ENCODE measurements at places on chromosomes 11 and 22.

DNA sequence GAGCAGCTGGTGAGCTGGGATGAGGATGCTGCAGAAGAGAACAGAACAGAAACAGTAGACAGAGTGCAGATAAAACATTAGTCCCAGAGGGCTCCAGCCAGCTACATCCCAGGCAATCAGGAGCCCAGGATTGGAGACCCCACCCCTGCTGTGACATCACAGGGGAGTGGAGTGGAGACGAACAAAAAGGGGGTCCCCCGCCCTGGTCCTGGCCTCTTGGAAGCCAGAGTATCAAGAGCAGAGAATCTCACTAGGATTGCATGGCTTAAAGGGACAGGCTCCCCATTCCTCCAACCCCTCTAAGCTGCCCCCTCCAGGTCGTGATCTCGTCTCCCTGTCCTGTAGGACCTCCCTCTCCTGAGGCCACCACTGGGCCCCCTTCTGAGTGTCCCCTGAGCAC lies at the start of gene P2RX3:
TSS of gene P2RX3 (plus strand) at position 211 of the 400 bp plus-strand sequence. CDS start 199 bp downstream, outside the sequence.
- DNase-seq: no peak

DNA sequence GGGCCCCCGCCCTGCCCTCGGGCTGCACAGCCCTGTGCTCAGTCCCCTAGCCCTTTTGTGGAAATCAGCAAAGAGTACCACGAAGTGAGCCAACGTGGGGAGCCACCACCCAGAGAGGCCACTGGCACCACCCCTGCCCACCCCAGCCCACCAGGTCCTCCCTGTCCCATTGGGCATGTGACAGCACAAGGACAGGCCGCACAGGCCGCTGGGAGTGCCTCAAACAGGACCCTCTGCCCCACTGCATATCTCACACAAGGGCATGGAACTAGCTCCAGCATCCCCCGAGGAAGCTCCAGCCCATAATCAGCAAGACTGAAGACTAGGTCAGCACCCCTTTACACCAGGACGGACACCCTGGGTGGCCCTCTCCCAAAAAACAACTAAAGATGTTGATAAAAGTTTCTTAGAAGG lies 29.7 kb downstream of the GNB1L start:
- DNase-seq: no peak

- no peak for DNase-seq
Measured at GRCh38 chr11:120708511-120709183, 197.1 kb downstream of the GRIK4 start.

DNA sequence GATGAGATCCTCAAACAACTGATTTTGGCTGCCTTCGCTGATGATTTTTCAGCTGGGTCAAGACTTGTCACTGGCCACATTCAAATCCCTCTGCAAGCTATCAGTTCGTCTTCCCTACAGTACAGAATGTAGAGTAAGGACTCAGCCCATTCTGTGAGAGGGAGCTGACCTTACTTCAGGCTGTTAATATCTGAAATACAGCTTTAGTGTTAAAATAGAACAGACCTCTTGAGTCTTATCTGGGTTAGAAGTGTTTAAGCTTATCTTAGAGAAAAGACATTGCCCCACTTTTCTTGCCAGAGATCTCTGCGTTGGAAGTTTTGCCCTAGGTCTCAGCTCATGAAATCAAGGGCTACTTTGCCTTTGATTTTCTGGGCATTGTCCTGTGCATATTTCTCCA lies 383.4 kb upstream of the LARGE1 start:
- DNase-seq: no peak

GRCh38 chr22:39482768-39483167 lies 19.3 kb upstream of the MIEF1 start:
- DNase-seq: no peak

- no peak for DNase-seq
Measured at GRCh38 chr11:27926981-27927481, 180.9 kb downstream of the KIF18A start.

DNA sequence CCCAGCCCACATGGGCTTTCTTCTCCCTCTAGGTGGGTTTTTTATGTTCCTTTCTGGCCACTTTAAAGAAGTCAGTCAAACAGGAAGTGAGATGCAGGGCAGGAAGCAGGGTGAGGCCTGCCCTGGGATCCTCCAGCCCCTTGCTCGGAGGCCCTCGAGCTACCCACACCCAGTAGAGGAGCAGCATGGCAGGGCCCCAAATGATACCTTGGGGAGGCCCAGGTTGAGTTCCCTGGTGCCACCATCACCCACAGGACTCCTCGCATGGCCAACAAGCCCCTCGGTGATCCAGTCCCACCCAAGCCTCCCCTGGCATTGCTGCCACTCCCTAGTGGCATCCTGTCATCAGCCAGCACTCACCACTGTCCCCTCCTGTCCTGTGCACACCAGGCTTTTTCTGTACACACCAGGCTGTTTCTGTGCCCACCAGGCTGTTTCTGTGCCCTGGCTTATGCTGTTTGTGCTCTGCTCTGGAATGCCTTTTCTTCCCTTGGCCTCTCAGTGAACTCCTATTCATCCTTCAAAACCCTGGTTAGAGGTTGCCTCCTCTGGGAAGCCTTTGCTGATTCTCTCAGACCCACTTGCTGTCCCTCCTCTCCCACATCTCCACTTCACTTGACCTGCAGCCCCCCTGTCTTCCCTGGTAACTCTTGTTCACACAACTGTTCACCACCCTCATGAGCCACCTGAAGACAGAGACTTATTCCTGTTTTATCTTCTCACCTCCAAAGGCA lies 3.1 kb upstream of the PTGDR2 start:
- DNase-seq: no peak

DNA sequence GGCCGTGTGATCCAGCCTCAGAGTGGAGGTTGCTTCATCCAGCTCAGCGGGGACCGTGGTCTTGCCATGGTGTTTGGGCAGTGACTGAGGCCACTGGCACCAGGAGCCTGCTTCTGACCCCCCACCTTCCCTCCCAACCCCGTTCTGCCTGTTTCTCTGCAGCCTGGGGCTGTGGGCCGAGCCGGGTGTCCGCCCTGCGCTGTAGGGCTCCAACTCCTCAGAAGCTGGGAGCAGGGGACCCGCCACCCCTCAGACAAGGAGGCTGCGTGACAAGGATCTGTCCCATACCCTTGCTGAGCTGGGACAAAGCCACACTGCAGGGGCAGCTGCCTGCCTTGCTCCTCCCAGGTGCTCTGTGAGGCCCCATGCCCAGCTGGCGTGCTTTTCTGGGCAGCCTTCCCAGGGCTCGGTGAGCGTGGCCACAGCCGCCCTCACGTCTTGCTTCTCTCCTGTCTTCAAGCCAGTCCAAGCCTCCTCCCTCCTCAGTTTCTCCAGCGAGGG lies 11.7 kb upstream of the ARFGAP3 start:
- no peak for DNase-seq

- no peak for DNase-seq
Measured at GRCh38 chr11:47617417-47617809, 23.2 kb upstream of the C1QTNF4 start.

GRCh38 chr22:24592058-24592850 lies 619 bp downstream of the LRRC75B start:
- peak; percentile 35 for DNase-seq

DNA sequence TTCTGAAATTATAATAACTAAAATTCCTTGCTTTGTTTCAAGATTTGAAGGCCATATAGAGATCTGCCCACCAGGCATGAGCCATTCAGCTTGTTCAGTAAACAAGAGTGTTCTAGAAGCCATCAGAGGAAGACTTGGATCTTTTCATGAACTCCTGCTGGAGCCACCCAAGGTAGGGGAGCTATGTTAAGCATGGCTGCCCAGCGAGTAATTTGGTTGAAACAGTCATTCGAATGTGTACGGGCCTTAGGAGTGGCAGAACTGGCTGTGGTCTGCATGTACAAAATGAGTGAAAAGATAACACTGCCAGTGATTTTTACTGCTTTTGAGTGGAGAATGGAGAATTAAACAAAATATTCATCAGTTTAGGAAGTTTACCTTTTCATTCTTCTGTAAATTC lies 103.7 kb downstream of the PPP6R3 start:
- no peak for DNase-seq

- DNase-seq: peak; percentile 99
Measured at GRCh38 chr22:38924347-38924952, 33.0 kb upstream of the APOBEC3A start.

GRCh38 chr11:110217936-110218335 lies 78.5 kb downstream of the RDX start:
- DNase-seq: no peak

DNA sequence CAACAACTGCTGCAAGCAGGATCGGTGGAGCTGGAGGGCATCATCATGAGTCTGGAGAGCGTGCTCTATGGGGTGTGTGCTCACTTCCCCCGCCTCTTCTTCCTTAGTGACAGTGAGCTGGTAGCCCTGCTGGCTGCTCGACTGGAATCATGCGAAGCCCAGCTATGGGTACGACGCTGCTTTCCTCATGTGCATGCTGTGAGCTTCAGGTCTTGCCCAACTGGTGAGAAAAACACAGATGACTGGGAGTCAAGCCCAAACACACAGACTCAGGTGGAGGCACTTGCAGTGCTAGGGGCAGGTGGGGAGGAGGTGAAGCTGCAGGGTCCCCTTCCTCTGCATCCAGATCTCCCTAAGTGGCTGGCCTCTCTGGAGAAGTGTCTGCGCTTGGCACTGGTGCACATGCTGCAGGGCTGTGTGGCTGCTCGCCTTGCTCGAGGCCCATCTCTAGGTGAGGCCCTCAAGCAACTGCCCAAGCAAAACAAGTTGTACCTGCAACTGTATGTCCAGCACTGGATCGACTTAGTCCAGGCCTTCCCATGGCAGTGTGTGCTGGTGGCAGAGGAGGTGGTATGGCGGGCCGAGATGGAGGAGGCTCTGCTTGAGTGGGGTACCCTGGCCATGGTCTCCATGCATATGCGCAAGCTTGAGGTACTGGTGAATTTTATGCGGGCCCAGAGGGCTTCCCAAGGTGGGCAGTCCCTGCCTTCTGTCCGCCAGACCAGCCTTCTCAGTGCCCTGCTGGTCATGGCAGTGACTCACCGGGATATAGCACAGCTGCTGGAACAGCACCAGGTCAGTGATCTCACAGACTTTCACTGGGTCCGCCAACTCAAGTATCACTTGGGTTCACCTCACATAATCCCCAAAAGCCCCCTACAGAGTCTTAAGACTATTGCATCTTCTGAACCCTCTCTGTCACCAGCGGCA lies 48.1 kb downstream of the DNHD1 start:
- DNase-seq: no peak

GRCh38 chr11:95299078-95299679 lies 68.2 kb upstream of the SESN3 start:
- peak; percentile 38 for DNase-seq

- DNase-seq: no peak
Measured at GRCh38 chr11:3370311-3370870, 8.6 kb downstream of the ZNF195 start.

DNA sequence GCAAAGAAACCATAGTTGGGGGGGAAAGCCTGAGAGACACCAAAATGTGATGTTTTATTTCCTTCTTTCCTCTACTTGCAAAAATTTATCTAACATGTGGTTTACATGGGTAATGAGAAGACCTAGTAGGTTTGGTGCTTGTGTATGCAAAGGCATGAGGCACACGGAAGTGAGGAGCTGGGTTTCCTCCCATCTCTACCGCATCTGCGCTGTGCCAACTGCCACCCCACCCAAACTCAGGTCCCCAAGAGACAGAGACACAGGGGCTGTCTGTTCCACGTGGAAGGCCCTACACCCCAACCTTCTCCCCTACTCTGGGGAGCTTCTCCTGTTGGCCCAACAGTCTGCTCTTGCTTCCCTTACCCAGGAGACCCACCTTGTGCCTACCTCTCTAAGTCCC lies 4.8 kb downstream of the RTL6 start:
- no peak for DNase-seq

DNA sequence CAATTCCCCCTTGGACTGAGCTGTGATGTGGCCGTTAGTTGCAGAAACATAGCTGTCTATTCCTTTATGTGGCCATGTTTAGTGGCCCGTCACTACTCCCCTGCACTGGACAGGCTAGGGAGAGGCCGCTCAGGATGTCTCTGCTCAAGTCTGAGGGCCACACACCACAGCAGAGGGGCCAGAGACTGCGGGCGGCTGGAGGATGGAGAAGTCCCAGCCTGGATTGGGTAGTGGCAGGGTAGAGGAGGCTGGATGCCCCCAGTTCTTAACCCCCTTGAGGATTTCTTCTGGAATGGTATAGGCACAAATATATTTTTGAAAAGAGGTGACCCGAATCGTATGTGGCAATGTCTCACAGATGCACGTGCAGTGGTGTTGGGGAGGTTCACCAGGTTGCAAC lies 116.4 kb upstream of the B3GAT1 start:
- DNase-seq: no peak

GRCh38 chr22:38462960-38463784 lies 4.7 kb upstream of the KDELR3 start:
- DNase-seq: no peak

DNA sequence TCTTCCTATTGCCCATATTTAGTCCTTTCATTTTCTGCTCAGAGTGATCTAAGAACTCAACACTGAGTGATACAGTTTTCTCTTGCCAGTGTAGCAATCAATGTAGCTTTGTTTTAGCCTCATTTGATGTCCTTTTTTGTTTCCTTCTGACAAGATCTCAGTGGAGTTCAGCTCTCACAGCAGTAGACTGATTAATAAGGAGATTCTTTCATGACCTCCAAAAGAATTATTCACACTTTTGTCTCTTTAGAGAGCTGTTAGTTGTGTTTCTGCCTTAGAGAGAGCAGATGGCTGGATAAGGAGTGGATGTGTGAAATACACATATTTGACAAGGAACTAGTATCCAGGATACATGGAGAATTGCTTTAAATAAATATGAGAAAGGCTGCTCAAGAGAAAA lies 6.6 kb upstream of the TMEM225 start:
- no peak for DNase-seq

- no peak for DNase-seq
Measured at GRCh38 chr11:131993246-131993645, 622.8 kb downstream of the NTM start.

DNA sequence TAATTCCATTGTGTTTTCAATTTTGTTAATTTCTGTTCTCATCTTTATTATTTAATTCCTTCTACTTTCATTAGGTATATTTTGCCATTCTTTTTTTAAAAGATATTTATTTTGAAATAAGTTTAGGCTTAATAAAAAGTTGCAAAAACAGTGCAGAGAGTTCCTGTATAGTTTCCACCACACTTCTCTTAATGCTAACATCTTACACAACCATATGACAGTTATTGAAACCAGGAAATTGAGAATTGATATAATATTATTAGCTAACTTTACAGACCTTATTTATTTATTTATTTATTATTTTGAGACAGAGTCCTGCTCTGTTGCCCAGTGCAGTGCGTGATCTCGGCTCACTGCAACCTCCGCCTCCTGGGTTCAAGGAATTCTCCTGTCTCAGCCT lies 13.8 kb upstream of the SPDYC start:
- no peak for DNase-seq

DNA sequence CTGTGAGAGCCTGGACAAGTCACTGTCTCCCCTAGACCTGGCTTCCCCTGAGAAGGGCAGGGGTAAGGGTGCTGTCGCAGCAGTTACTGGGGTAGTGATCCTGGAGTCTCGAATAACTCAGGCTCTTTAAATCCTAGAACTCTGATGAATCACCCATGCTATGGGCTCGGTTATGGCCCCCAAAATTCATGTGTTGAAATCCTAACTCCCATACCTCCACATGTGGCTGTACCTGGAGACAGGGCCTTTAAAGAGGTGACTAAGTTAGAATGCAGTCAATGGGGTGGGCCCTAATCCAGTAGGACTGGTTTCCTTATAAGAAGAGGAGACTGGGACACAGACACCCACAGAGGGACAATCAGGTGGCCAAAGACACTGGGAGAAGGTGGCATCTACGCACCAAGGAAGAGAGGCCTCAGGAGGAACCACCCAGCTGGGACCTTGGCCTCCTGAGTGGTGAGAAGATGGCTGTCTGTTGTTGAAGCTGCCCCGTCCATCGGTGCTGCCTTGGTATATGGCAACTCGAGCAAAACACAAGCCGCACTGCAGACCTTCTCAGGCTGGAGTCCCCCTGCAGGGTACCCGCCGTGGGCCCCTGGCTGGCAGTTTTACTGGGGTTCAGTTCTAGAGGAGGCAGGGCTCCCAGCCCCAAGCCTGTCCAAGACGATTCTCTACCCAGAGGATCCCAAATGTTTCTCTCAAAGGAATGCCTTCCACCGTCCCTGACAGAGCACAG lies 48.8 kb upstream of the SHISAL1 start:
- DNase-seq: no peak
